ENCODE measurements at places on chromosomes 16 and 17.

DNA sequence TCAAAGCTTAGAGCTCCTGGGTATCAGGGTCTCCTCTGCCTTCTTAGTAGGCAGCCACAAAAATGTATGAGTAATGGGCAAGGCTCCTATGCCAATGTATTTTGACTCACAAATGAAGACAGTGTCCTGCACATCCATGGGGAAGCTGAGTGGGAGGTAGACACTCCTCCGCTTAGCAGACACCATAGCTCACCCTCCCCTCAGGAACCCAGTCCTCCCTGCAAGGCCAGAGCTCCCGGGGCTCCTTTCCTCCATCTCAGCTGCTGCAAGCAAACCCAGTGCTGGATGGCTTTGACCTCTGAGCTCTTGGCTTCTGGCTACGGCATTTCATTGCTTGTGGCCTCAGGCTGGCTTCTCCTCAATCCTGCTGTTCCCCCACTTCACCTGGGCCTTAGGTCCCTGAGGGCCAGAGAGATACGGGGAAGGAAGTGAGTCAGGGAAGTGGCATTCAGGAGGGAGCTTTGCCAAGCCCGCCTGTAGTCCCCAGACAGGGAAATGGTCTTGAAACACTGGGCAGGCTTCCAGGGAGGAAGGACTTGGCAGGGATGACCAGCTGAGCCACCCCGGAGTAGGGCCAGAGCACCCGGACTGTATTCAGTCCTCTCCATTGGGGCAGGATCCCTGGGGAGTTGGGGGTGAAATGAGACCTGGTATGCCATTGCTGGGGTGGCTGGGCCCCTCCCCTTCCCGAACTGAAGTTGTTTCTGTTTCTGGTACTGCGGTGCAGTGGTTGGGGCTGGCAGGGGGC, 4.5 kb downstream of the ABCC3 start:
- DNase-seq: no peak

DNA sequence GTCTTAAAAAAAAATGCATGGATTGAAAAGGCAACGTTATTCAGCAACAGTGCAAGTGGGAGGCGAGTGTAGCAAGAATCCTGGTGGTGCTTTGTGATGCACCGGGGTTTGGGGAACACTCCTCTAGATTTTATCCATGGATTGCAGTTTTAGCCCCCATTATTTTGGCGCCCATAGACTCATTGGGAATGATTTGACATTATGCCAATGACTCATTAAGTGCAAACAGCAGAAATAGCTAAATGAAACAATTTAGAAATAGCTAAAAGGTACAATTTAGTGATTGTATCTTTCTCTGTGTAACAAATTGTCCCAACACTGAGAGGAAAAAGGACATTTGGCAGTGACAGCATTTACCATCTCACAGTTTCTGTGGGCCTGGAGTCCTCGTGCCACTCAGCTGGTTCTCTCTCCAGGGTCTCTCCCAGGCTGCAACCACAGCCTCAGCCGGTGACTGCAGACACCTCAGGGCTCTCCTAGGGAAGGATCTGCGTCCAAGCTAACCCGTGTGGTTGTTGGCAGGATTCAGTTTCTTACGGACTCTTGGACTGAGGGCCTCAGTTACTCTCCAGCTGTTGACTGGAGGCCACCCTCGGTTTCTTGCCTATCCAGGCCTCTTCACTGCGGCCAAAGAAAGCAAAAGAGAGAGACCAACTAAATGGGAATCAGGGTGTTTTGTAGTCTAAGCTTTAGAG, 398.7 kb downstream of the SNX29 start:
- no peak for DNase-seq

DNA sequence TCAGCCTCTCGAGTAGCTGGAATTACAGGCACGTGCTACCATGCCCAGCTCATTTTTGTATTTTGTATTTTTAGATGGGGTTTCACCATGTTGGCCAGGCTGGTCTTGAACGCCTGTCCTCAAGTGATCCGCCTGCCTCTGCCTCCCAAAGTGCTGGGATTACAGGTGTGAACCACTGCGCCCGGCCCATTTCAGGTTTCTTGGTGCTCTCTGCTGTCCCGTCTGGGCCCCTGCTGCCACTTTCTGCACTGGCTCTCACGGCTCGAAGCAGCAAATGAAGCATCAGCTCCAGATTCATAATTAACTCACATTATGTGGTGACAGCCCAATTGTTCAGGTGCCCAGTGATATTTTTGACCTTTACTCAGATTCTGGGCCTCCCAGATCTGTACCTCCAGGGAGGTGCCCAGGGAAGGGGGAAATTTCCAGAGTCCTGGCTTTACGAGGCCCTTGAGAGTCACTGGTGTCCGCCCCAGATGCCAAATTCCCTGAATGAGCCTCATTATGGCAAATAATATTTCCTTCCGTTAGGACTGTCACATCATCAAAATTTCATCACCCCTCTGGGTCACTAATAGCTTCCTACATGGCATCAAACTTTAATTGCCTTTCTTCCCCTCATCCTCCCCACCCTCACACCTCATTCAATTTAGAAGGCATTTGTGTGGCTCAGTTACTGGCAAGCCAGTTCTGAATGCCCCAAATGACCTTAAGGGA, 9.0 kb downstream of the SDK2 start:
- no peak for DNase-seq

DNA sequence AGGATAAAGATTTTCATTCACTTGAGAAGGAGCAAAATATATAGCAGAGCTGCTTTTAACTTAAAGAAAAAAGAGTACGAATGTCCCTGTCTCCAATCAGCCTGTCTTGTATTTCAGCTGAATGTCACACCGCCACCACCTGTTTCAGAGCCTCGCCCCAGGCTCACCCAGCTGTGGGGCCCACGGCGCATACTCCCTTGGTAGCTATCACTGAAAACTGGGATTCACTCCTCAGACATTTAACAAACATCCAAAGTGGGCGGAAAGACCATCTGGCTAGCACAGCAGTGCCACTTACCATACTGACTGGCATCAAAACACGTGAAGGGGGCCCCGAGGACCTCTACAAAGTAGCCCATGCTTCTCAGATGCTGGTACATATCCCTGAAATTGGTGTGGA, 25.4 kb upstream of the SLC38A8 start:
- DNase-seq: no peak

- DNase-seq: no peak
These were observed 121.0 kb downstream of the ANKRD11 start for GRCh38 chr16:89369266-89369895.

GRCh38 chr17:72119873-72120641, 763 bp upstream of the SOX9 start:
- no peak for DNase-seq

GRCh38 chr17:65198653-65199382, 61.6 kb downstream of the RGS9 start:
- no peak for DNase-seq

GRCh38 chr17:13027246-13027645, 9.4 kb upstream of the ELAC2 start:
- DNase-seq: no peak

DNA sequence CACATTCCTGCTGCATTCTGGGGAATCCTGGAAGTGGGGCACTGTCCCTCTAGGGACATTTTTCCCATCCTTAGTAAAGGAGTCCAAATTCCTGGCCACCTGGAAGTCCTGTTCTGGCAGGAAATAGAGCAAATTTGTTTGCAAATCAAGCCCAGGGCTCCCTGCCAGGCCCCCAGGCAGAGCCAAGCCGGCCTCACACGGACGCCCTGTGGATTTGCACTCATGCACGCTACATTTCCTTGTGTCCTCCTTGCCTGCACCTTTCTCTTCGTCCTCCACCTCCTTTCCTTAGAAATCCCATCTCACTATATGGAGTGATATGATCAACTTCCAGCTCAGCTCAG, 7.0 kb upstream of the CALB2 start:
- DNase-seq: no peak

DNA sequence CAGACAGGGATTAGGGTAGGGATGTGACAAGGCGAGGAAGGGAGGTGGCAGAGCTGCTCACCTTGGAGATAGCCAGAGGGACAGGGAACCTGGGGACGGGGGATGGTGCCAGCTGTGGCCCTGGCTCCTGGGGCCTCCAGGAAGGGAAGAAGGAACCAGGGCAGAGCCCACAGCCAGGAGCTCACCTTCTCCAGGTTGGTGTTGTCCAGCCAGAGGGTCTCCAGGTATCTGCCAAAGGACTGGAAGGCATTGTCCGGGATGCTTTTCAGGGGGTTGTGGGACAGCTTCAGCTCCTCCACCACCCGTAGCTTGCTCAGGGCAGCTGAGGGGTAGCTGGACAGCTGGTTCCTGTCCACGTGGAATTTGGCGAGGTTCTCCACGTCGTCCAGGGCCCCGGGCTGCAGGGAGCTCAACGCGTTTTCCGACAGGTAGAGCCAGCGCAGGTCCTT, 801 bp downstream of the CHAD start:
- DNase-seq: no peak

DNA sequence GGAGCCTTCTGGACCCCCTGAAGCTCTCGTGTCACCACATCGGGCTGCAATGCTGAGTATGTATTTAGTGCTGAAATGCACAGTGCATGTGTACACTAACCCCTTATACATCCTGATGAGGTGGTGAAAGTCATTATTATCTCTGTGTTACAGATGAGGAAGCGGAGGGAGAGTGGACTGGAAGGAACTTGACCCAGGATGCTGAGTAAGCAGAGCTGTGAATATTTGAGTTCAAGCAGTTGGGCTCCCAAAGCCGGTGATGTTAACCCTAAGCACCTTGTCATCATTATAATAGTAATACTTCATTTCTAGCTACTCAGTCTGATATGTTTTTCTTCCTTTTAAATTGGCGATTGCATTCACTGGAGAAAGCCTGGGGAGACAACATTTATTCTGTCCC, 25.9 kb upstream of the NKD1 start:
- no peak for DNase-seq

GRCh38 chr16:24853169-24853824, 7.5 kb downstream of the SLC5A11 start:
- DNase-seq: no peak
